ENCODE measurements at places on chromosomes 3 and 15.
A peak's percentile ranks its signal among the peaks of the same experiment; 100 is the strongest.

DNA sequence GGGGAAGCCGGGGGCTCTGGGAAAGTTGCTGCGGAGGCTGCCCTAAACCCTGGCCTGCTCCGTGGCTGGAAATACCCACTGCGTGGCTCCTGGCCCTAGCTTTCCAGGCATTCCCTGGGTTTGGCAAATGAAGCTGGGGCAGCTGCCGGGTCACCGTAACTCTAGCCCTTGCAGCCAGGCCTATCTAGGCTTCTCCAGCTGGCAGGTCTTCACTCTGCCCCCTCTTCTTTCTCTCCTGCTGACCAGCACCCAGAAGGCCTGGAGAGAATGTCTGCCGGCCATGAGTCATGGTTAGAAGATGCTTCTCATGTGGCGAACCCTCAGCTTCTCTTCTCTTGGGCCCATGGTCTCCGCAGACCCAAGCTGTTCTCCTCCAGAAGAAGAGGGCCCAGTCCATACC is 5.6 kb upstream of the DLL4 start:
- no peak for DNase-seq

DNA sequence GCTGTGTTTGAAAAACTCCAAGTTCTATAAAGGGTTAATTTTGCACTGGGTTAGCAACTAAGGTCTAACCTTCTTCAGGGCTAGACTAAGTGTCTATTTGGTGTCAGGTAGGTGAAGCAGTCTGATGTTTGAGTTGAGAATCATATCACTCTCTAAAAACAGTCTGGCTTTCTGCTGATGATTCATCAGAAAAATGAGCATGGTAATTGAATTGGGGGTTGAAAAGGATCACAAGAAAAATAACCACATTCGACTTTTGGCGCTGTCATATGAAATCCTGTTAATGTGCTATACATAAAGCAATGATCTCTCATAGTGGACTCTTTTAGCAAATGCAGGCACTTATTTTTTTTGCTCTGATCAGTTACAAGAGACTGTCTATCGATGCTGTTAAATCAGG is 242.2 kb upstream of the AZI2 start:
- DNase-seq: no peak

DNA sequence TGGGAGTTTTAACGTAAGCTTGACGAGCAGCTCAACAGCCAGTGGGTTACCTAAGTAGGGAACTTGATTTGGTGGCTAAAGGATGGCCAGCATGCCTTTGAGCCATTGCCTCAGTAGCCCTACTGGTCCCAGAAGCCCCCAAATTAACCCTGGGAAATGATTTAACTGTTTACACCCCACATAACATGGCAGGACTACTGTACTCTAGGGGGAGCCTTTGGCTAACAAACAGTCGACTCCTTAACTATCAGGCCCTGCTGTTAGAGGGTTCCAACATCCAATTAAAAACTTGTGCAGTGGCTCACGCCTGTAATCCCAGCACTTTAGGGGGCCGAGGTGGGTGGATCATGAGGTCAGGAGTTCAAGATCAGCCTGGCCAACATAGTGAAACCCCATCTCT is 9.4 kb upstream of the SMCO1 start:
- no peak for DNase-seq

DNA sequence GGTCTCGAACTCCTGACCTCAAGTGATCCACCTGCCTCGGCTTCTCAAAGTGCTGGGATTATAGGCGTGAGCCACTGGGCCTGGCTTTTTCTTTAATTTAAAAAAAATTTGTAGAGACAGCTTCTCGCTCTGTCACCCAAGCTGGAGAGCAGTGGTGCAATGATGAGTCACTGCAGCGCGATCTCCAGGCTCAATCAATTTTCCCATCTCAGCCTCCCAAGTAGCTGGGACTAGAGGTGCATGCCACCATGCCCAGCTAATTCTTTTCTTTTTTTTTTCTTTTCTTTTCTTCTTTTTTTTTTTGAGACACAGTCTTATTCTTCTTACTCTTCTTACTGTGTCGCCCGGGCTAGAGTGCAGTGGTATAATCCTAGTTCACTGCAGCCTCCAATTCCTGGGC is 19.8 kb downstream of the TUBGCP4 start:
- peak; percentile 3 for DNase-seq

GRCh38 chr15:38424101-38424552 is 29.8 kb upstream of the FAM98B start:
- no peak for DNase-seq

- no peak for DNase-seq
These were observed 66.0 kb downstream of the GOLIM4 start for GRCh38 chr3:168029705-168030104.

DNA sequence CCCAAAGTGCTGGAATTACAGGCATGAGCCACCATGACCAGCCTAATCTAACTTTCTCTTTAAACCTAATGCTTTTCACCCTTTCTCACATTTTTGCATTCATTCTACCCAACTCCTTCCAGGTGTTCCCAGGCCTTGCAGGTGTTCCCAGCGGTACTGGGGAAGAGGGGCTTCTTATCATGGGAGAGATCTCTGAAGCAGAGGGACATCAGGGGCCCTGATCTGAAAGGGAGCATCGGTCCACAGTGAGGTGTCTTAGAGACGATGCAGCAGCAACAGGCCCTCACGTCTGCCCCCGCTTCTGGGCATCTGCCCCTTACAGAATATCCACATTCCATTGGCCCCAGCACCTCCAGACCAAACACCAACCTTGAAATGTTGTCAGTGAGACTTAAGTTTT is 29.0 kb upstream of the BDH1 start:
- DNase-seq: no peak

- no peak for DNase-seq
These were observed 51.1 kb upstream of the WNT5A start for GRCh38 chr3:55538158-55538557.

DNA sequence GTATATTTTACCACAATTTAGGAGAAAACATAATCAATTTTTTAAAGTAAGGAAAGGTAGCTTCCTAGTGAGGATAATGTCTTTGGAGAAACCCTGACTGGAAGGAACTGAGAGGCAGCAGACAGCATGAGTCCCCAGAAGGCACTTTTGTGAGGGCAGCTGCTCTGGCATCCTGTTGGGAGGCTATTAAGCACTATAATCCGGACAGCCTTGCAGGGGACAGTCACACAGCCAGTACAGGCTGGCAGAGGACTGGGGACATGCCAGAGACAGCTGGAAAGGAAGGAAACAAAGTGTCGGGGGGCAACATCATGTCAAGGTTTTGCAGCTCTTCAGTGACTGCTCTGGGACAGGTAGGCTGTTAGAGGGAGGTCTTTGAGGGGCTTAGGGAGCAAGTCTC is 15.7 kb downstream of the ACAN start:
- no peak for DNase-seq

- no peak for DNase-seq
These were observed 9.2 kb upstream of the PAQR5 start for GRCh38 chr15:69289342-69290146.

GRCh38 chr3:188171682-188172467 is 17.9 kb downstream of the LPP start:
- no peak for DNase-seq

DNA sequence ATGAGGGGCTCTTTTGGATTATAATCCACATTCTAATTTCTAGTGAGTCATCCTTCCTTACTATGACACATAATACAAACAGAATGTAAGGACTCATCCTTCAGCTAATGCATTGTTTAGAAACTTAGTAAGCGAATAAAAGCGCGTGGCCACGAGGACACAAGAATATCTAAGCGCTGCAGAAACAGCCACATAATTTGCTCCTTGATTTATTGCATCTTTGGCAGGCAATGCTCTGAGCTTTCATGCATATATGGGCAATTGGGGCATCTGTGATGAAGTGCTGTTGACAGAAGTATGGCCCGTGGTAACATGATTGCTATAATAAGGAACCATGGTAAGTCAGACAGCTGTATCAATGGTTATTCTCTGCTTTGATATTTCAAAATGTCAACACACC is 191.3 kb upstream of the ZNF385D start:
- no peak for DNase-seq

- DNase-seq: no peak
These were observed 12.4 kb upstream of the AEN start for GRCh38 chr15:88608607-88609181.

- no peak for DNase-seq
These were observed at the start of gene CTXND1 for GRCh38 chr15:80252121-80252518. TSS of gene CTXND1 (minus strand) at chr15:80252213. CDS start at chr15:80201949, 50,264 bp downstream.

- peak; percentile 47 for DNase-seq
These were observed 57.9 kb downstream of the RASA2 start for GRCh38 chr3:141544697-141545096.

GRCh38 chr3:160981217-160981938 is 123.8 kb downstream of the B3GALNT1 start:
- peak; percentile 89 for DNase-seq

DNA sequence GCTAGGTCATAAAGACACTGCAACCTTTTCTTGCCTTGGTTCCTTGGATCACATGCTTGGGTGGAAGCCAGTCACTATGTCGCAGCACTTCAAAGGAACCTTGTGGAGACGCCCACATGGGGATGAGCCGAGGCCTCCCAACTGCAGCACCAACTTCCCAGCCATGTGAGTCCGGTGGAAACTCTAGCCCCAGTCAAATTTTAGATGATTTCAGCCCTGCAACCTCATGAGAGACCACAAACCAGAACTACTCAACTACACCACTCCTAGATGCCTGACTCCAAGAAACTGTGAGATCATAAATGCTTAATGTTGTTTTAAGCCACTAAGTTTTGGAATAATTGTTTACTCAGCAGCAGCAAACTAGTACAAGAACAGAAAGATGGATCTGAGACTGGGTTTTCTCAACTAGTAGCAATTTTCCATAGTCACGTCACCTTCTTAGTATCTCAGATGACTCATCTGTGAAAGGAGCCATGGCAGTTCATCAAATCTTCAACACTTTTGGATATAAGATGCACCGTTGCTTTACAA is 86.5 kb downstream of the MB21D2 start:
- DNase-seq: peak; percentile 50

- peak; percentile 12 for DNase-seq
These were observed 210.9 kb upstream of the KCNMB2 start for GRCh38 chr3:178325330-178325729.

GRCh38 chr3:179463319-179463718 is 12.0 kb upstream of the GNB4 start:
- peak; percentile 31 for DNase-seq

- DNase-seq: no peak
These were observed 43.1 kb downstream of the COL8A1 start for GRCh38 chr3:99681512-99681911.

GRCh38 chr3:113055201-113055600 is 64.4 kb downstream of the GTPBP8 start:
- DNase-seq: peak; percentile 69

DNA sequence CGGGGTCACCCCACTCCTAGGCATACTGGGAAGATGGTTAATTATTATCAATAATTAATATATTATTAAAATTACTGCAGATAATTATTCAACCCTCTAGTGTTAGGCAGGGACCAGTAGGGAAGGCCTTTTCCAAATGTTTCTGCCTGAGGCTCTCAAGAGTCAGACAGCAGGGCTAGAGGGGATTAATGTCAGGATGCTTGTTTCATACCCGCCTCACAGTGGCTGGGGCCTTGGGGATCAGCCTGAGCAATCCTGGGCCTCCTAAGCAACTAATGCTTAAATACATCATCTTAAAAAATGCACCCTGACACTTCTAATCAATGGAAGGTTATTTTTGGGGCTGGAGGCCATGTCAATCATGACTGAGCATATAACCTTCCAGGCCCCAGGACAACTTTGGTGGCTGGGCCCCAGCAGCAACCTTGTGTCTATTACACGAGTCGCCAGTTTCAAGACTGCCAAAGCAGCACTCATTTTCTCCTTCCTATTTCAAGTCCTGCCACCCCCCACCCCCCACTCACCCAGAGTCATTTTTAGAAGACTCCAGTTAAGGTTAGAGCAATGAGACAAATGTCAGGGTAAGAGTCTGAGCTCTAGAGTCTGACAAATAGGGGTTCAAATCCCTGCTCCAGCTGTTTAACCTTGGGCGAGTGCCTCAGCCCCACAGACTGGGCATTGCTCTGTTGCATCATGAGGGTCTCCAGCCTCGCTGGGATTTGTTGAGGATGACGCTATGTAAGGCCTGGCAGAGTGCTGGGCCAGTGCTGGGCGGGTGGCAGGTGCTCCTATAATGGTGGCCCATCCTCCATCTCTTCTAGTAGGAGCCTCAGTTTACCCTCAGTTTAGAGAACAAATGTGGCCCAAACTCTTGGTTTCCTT is 6.1 kb downstream of the AMOTL2 start:
- no peak for DNase-seq

GRCh38 chr3:121624147-121624899 is 31.1 kb downstream of the FBXO40 start:
- DNase-seq: no peak

DNA sequence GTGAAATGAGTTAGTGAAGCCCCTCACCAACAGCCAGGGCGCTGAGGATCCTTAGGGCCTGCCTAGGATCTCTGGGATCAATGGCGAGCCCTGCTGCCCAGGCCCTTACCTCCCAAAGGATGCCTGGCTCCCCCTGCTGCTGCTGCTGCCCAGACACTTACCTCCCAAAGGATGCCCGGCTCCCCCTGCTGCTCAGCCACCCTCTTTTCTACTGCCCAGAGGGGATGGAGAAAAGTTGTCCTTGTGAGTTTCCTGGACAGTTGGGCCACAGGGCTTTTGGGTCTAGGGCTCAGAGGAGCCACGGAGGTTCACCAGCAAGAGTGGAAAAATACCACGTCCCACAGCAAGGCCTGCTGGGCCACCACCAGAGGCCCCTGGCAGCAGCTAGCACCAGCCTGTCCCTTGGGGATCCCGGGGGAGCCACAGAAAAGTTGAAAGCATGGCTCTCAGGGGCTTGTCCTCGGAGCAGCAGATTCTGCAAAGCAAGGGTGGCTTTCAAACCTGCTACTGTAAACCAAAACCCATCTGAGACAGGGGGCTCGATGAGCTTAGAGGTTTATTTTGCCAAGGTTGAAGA is 59.4 kb downstream of the SLC6A6 start:
- peak; percentile 67 for DNase-seq

DNA sequence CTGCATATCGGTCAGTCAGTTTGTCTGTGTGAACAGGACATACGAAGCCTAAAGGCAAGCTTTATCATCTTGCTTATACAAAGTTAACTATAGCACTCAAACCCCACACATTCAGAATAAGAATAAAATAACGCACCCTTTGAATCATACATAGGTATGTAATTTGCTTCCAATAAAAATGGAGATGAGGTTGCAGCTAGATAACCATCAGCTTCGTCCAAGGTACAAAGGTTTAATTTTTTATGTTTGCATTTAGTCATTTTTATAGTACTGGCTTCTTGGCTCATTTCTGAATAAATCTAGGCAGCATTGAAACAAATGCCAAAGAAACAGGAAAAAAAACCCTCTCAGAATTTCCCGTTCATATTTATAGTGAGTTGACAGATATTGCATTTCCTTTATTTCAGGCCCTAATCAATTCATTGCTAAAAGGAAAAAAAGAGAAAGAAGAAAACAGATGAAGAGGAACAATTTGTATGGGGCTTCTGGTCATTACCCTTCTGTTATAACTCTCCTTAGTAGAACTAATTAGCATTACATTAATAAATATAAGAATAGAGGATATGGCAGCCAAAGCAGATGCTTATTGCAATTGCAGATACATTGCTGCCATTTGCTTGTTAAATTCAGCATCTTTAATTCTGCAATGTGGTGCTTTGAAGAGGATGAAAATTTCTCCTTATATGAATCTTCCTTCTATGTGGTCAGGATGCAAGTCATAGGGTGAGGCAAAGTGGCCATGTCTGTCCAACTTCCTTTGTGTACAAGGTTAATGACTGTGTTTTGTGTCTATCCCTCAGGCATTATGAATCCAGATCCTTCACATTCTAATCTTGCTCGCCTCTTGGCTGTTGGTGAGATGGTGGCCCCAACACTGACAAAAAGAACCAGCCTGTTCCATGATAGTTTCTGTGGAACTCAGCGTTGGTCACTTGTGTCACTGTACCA is 550.0 kb downstream of the AGBL1 start:
- DNase-seq: no peak

Data from suppressor macrophage treated with lipopolysaccharide for 4 hours (primary cell).